A673 (cell line): ENCODE measurements at places on chromosomes 11 and 22. TPM values are rescaled to one million over a fixed set of nuclear protein-coding genes. Genes with fewer than 3 reads are reported as not detected.

Gene ZC3H12C
- total RNA-seq, result 18.7 and 21.7 TPM in 2 replicates

Gene SLC17A6
- not detected in 2 replicates for total RNA-seq

Gene CECR2
- total RNA-seq, result 4.1 and 6.6 TPM in 2 replicates

Gene DGAT2
- total RNA-seq, result 3.7 and 4.1 TPM in 2 replicates

Gene LSP1
- not detected in 2 replicates for total RNA-seq

Gene PATE2
- total RNA-seq, result not detected in 2 replicates

Gene SERPIND1
- 0.15 and 0.19 TPM in 2 replicates for total RNA-seq

Gene SDHAF2
- 46.6 and 49.1 TPM in 2 replicates for total RNA-seq

Gene ZP1
- total RNA-seq, result not detected in 2 replicates

Gene LRRC74B
- total RNA-seq, result not detected in 2 replicates
